ENCODE measurements at places on chromosomes 5 and 9.

DNA sequence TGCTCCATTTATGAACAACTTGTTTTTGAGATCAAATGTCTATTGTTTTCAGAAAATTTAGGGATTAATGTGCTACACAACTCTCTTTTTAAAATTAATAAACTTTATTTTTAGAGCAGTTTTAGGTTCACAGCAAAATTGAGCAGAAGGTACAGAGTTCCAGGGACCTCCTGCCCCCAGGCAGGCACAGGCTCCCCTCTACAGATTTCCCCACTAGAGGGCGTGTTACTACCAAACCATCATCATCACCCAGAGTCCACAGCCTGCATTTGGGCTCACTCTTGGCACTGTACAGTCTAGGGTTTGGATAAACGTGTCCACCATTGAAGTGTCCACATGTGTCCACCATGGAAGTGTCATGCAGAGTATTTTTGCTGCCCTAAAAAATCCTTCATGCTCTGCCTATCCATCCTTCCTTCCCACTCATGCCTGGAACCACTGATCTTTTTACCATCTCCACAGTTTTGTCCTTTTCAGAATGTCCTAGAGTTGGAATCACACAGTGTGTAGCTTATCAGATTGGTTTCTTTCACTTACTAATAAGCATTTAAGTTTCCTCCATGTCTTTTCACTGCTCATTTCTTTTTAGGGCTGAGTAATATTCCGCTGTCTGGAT is 61.7 kb downstream of the MRPL36 start:
- no peak for DNase-seq

GRCh38 chr5:30239331-30240022 is 954.0 kb upstream of the CDH6 start:
- DNase-seq = no peak

GRCh38 chr5:74206579-74207550 is 433.7 kb downstream of the ENC1 start:
- DNase-seq = no peak

DNA sequence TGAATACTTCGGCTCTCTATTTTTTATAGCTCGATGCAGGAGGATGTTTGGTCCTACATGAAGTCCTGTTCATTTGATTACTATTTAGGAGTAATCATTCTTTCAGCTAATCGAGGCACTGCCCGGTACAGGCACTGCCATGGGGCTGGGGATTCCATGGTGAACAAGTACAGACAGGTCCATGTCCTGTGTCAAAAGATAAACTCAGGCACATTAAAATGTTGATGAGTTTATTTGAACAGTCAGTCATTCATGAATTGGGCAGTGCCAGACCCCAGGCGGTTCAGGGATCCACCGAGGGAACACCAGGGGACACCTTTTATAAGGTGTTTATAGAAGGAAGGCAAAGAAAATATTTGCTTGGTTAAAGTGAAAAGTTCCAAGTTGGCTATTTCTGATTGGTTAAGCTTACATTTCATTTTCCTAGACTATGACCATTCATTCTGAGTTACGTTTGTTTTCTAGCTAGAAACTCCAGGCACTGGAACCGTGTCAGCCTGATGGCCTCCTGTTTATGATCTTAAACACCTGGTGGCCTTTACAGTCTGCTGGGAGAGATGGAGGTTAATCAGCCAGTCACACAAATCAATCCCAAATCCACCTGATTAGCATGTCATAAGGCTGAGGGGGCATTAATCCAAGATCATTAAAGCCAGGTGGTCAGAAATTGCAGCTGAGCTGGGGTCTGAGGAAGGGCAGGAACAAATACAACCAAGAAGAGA is 47.0 kb upstream of the TDRD7 start:
- DNase-seq = no peak

DNA sequence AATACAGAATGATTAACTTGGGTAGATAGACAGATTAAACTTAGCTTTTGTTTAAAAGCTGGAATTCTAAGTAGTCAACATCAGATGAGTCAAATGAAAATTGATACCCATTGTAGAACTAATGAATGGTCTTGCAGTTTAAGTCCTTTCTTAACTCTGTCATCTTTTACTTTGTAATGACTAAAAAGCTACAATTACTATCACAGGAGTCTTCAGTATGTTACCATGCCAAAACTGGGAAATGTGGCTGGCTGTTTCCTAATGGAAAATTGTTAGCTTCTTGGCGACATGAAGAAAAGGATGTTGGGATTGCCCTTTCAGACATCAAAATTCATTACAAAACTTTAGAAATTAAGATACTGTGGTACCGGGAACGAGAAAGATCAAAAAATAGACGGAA is 20.2 kb upstream of the ANXA1 start:
- DNase-seq = no peak

- no peak for DNase-seq
Measured at GRCh38 chr9:108654566-108654965, 201.2 kb downstream of the ACTL7B start.

DNA sequence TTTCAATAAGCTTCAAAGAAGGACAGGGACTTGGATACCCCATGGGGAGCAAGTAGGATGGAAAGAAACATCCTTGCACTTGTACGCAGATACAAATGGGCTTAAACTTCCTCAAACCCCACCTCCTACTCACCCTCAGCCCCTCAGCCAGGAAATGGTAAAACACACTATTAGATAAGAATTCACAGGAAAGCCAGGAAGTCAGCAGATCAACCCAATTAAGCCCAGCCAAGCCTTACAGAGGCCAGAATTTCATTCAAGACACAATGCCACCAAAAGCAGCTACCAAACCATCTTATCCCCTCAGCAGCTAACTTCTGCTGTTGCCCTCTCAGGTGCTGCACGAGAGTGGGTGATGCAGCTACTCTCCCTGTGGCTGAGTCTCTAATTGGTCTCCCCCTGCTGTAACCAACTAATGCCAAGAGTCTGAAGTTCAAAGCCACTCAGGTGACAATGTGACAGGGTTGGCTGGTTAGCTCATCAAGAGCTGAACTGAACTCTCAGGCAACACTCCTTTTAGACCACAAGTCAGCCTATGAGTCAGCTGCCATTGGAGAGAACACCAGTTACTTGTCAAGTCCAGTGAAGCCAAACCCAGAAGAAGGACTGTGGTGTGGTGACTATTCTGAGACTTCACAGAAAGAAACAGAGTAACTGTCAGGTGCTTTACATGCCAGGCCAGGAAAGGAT is 201.9 kb downstream of the ZNF608 start:
- no peak for DNase-seq

DNA sequence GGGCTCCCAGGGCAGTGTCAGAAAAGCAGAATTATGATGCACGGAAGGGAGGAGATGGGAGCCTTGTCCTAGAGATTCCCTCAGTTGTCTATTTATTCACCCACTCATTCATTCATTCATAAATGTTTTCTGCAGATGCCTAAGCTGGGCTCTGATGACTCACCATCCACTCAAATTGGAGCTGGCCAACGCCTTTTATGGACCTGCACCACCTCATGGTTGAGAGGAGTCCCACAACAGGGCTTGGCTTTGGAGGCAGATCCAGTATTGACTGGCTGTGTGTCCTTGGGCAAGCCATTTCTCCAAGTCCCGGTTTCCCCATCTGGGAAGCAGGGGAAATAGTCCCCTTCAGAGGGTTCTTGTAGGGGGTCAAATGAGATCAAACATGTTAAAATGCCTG is 227.8 kb downstream of the MELK start:
- DNase-seq = no peak

DNA sequence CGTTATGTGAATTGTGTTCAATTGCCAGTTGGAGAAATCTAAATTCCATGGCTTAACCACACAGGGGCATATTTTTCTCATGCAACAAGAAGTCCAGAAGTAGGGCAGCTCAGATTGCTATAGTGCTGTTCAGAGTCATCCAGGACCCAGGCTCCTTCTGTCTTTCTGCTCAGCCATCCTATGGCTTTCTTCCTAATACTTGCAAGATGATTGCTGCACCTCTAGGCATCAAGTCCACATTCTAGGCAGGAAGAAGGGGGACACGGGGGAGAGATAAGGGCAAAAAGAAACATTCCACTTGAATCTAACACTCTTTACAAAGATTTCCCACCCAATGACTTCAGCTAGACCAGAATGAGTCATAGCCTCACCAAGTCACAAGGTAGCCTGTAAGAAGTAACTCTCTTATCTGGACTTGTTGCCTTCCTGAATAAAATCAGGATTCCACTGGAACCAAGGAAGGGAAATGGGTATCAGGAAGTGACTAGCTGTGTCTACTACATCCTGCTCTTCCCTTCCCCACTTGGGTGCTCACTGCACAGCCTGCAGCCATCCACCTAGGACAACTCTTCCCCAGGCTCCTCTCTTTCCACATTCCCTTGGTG is 5.3 kb downstream of the ERAP2 start:
- DNase-seq = no peak

- DNase-seq = no peak
Measured at GRCh38 chr9:75499812-75500211, 390.7 kb upstream of the PCSK5 start.
